ENCODE measurements at places on chromosomes 13 and 19. TPM values are rescaled to one million over a fixed set of nuclear protein-coding genes. Genes with fewer than 3 reads are reported as not detected.

The CACNG6 gene
- not detected for total RNA-seq

DNA sequence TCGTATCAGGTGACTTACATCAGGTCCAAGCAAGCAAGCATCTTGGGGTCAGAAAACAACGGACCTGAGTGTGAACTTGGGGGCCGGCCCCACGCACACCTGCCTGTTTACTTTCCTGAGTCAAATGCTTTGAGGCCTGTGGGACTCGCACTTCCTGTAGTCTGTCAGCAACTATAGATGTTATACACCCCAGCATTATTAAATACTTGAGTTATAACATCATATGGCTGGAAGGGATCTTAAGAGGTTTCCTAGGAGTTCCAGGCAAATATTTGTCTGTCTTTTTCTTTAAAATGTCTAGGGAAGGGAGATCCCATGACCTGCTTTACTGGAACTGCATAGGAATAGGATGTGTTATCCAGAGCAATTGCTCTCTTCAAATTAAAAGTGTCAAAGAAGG, 280.6 kb downstream of the SHISA2 start:
- no peak for DNase-seq

The NALCN gene
- total RNA-seq = 3.3 TPM

GRCh38 chr13:67143544-67144115, 86.5 kb downstream of the PCDH9 start:
- DNase-seq = no peak
